ENCODE measurements at places on chromosomes 4 and X. TPM values are rescaled to one million over a fixed set of nuclear protein-coding genes. Genes with fewer than 3 reads are reported as not detected.
A peak's percentile ranks its signal among the peaks of the same experiment; 100 is the strongest.

DNA sequence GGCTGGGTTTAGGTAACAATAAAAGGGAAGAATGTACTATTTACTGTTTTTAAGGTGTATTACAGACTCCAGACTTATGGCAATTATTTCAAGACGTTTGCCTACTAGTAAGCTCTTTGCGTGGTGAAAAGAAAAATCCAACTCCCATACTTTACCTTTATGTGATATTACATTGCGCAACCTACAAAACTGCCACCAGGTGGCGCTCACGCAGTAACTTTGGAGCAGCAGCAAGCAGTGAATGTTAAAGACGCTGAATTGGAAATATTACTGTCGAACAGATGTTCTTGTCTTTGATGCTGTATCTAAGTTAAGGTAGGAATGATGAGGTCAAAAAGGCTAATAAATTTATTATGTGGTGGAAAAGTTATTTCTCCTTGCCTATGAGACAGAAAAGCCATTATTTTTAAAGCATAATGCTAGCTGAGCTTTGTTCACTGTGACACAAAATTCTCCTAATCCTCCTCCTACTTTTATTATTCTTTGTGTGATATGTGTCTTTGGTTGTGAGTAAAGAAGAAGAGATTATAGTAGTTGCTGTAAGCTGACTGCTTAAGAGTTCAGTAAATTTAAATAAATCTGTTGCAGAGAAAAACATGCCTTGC lies 1099.8 kb upstream of the TENM3 start:
- peak; percentile 72 for DNase-seq

Gene CT45A3
- not detected for total RNA-seq

- DNase-seq = no peak
Measured at GRCh38 chrX:27626066-27626465, 35.9 kb downstream of the DCAF8L2 start.

DNA sequence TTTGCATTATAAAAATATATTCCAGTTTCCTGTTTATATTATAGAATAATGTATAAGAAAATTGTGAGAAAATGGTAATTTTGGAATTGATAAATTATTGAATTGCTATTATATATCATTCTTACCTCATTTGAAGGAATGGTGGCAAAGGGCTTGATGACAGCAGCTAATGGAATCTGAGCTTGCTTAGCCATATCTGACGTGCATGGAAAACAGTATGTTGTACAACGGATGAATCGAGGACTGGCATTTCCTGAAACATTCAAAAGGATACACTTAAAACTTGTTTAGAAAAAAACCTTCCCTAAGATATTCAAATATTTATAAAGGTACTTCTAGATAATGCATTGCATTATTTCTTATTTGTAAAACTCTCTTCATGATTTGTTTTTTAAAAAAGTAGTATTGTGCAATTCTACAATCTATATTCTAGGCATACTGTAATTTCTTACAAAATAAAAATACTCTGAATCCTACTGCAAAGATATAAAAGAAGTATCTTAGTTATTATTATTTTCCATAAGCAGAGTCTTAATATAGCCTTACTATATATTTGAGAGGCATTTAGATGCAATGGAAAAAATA lies 38.3 kb downstream of the SEC24D start:
- DNase-seq = no peak

DNA sequence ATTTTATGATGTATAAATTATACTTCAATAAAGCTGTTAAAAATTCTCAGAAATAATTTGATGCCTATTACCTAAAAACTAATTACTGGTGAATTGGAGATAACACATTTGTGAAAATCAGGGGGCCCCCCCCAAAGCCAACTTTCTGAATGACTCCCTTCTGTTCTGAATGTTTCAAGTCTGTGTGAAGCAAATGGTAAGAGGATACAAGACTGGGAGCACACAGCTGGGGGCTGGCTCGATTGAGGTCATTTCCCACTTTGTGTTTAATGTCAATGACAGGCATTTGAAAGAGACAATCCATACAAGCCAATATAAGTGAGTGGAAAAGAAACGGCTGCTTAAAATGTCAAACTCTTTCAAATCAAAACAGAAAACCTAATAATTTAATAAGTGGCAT lies 155.8 kb downstream of the SH2D1A start:
- no peak for DNase-seq

DNA sequence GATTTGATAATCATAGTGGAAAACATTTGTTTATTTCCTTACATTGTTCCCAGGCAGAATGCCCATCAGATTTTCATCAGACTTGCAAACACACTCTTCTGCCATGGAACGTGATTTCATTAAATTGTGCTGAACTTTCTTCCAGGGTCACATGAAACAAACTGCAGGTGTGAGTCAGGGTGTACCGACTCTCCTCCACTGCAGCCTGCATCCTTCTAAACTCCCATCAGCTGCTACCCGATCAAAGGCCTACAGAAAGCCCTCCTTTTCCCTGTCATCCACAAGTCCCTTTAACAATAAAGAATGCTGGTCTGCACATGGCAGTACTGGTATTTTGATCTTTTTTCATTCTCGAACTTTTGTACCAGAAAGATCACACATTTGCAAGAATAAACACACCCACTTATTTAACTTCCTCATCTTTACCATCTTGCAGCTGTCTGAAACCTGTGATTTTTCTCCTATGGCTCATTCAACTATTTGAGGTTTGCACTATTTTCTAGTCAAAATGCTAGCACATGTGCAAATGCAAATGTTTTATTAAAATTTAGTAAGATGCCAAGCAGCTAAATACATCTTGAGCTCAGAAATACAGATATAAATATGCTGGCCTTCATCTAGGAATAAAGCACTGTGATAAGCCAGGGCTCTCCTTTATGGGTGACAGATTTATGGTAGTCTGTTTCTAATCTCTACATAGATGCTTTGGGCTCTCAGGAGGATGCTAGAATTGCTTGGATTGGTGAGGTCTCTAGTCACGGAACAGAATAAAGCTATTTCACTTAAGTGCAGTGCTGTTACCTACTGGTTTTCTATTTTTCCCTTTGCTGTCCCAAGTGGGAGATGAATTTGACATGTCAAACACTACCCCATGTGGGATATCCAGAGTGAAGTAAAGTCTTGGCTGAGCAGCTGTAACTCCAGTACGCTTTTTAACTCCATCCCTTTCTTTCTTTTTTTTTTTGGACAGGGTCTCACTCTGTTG lies 25.8 kb upstream of the ARHGAP24 start:
- DNase-seq = no peak

Gene RBM46
- not detected for total RNA-seq

GRCh38 chrX:28189011-28189410 lies 207.8 kb upstream of the DCAF8L1 start:
- no peak for DNase-seq

DNA sequence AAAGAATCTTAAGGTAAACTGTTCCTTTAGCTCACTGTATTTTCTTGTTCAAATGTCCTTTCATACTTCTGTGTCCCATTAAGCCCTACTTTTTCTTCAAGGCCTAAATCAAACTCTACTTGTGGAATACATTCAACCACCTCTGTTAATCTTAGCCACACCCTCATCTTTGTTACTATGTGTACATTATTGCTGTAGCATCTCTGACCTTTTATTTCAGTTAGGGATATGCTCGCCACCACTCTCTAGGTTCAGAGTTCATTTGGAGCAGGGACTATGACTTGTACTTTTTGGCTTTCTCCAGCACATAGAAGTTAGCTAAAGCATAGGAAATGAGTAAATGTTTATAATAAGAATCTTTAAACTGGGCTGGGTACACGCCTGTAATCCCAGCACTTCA lies 6.8 kb upstream of the PNPLA4 start:
- DNase-seq = no peak

Gene RAB9B
- total RNA-seq = 0.40 TPM
